Vagina (tissue), 2 donors: ENCODE measurements at places on chromosomes 3 and 15. TPM values are rescaled to one million over a fixed set of nuclear protein-coding genes. Genes with fewer than 3 reads are reported as not detected.

- DNase-seq = no peak
- H3K27me3 ChIP-seq = no peaks in the 10 kb centered on the region
- no peaks in the 10 kb centered on the region for H3K36me3 ChIP-seq
- no peak overlapping the region for H3K27ac ChIP-seq
- no peak overlapping the region for H3K4me3 ChIP-seq
- H3K4me1 ChIP-seq = no peaks in the 10 kb centered on the region
These were observed 8.1 kb upstream of the OR5K1 start for GRCh38 chr3:98454929-98455328.

- H3K27ac ChIP-seq = peak overlapping the region; percentile 56
- H3K4me1 ChIP-seq = peaks cover 30% of the 10 kb centered on the region
- H3K4me3 ChIP-seq = no peak overlapping the region
- H3K36me3 ChIP-seq = no peaks in the 10 kb centered on the region
- no peak for DNase-seq
- H3K27me3 ChIP-seq = no peaks in the 10 kb centered on the region
These were observed 9.0 kb upstream of the COPG1 start for GRCh38 chr3:129240436-129240835.

GRCh38 chr3:141276398-141276797, 44.8 kb downstream of the PXYLP1 start:
- H3K4me3 ChIP-seq = no peak overlapping the region
- DNase-seq = peak; percentile 22
- no peaks in the 10 kb centered on the region for H3K27me3 ChIP-seq
- H3K27ac ChIP-seq = no peak overlapping the region
- peaks cover 4% of the 10 kb centered on the region for H3K4me1 ChIP-seq

- H3K4me3 ChIP-seq = no peak overlapping the region
- H3K27ac ChIP-seq = no peak overlapping the region
- DNase-seq = no peak
- no peaks in the 10 kb centered on the region for H3K4me1 ChIP-seq
- no peaks in the 10 kb centered on the region for H3K36me3 ChIP-seq
- no peaks in the 10 kb centered on the region for H3K27me3 ChIP-seq
These were observed 433.4 kb downstream of the PYDC2 start for GRCh38 chr3:191894406-191894805.

FSIP1 gene
- 0.98 TPM for total RNA-seq

GRCh38 chr3:97872525-97873042, 50.8 kb downstream of the CRYBG3 start:
- DNase-seq = no peak
- H3K4me3 ChIP-seq = no peak overlapping the region
- no peaks in the 10 kb centered on the region for H3K27me3 ChIP-seq
- peaks cover 27% of the 10 kb centered on the region for H3K4me1 ChIP-seq
- H3K36me3 ChIP-seq = no peaks in the 10 kb centered on the region

DNA sequence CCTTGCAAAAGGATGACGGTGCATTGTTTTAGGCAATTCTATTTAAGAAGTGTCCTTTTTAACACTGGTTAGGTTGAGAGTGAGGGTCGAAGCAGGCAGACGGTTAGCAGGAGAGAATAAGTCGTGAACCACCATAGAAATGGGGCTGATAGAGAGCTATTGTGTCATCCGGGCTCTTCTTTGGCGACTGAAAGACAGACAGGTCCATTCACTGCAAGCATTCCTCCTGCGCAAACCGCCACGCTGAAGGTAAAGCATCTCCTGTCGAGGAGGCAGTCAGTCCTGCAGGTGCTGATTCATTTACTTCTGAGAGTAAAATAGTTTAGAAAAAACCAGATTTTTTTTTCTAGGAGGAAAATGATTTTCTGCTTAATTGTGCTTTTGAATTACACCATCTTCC, 1002.8 kb upstream of the NR2F2 start:
- H3K4me3 ChIP-seq = peak overlapping the region; percentile 52
- peak overlapping the region; percentile 90 for H3K27ac ChIP-seq
- no peaks in the 10 kb centered on the region for H3K27me3 ChIP-seq
- no peaks in the 10 kb centered on the region for H3K36me3 ChIP-seq
